ENCODE measurements at places on chromosomes 7 and 10. TPM values are rescaled to one million over a fixed set of nuclear protein-coding genes. Genes with fewer than 3 reads are reported as not detected.

SORCS3 gene
- total RNA-seq = not detected

AKR1C8 gene
- 0.55 TPM for total RNA-seq

PLAC9 gene
- 24.1 TPM for total RNA-seq

PKD2L1 gene
- 2.1 TPM for total RNA-seq

FOXL3 gene
- not detected for total RNA-seq

TAS2R4 gene
- 2.2 TPM for total RNA-seq

SFRP5 gene
- 3.0 TPM for total RNA-seq

HNRNPF gene
- 183 TPM for total RNA-seq

PGAM2 gene
- total RNA-seq = 1.1 TPM

ALOX5 gene
- 128 TPM for total RNA-seq

COL1A2 gene
- 321 TPM for total RNA-seq

SNX8 gene
- total RNA-seq = 60.1 TPM

ZNF277 gene
- total RNA-seq = 31.0 TPM

TLL2 gene
- total RNA-seq = not detected

MOGAT3 gene
- total RNA-seq = not detected

GPR37 gene
- total RNA-seq = 0.96 TPM

PHKG1 gene
- 0.72 TPM for total RNA-seq

MALSU1 gene
- total RNA-seq = 42.2 TPM

Measured in upper lobe of right lung (tissue), 1 donor.